Activated T-cell treated with anti-CD3 and anti-CD28 coated beads for 48 hours (primary cell): ENCODE measurements at places on chromosomes 3 and 15.

DNA sequence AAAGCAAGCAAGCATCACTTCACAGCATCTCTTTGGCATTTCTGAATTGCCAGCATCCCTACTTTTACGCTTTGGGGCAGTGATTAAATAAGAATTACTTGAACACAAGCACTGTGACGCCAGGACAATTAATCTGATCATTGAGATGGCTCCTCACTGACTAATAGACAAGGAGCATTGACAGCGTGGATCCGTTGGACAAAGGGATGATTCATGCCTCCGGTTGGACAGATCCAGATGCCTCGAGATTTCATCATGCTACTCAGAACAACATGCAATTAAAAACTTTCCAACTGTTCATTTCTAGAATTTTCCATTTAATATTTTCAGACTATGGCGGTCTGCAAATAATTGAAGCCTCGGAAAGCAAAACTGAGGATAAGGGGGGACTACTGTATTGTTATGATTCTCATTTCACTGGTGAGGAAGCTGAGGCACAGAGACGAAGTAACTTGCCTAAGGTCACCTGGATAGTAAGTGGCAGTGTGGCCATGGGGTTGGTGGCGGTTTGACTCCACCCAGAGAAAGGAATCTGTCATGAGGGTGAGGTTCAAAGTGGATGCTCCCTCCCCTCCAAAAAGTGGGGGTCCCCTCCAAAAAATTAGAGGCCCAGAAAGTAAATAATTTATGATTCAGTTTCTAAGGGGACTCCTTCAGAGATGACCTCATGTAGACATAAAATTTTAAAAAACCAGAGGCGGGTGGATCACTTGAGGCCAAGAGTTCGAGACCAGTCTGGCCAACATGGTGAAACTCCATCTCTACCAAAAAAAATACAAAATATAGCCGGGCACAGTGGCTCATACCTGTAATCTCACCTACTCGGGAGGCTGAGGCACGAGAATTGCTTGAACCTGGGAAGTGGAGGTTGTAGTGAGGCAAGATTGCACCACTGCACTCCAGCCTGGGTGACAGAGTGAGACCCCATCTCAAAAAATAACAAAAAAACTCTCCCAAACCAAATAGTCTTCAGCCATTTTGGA lies 12.3 kb upstream of the PGPEP1L start:
- no peak for DNase-seq

- DNase-seq = no peak
Observed at GRCh38 chr3:113985541-113985940, 37.7 kb downstream of the ZDHHC23 start.

DNA sequence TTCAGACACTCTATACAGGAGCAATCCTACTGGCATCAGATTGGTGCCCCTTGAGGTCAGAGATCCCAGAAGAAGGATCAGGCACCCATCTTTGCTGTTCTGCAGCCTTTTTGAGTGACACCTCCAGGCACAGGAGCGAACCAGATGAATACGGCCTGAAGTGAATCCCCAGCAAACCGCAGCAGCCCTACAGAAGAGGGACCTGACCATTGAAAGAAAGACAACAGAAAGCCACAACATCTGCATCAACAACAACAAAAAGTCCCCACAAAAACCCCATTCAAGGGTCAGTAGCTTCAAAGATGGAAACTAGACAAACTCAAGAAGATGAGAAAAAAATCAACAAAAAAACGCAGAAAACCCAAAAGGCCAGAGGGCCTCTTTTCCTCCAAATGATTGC lies 130.4 kb downstream of the PPM1L start:
- DNase-seq = no peak

DNA sequence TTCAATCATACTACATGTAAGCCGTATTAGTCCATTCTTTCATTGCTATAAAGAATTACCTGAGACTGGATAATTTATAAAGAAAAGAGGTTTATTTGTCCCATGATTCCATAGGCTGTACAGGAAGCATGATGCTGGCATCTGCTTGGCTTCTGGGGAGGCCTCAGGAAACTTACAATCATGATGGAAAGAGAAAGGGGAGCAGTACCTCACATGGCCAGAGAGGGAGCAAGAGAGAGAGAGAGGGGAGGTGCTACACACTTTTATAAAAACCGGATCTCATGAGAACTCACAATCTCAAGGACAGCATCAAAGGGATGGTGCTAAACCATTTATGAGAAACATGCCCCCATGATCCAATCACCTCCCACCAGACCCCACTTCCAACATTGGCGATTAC lies 14.3 kb upstream of the CLASP2 start:
- no peak for DNase-seq

DNA sequence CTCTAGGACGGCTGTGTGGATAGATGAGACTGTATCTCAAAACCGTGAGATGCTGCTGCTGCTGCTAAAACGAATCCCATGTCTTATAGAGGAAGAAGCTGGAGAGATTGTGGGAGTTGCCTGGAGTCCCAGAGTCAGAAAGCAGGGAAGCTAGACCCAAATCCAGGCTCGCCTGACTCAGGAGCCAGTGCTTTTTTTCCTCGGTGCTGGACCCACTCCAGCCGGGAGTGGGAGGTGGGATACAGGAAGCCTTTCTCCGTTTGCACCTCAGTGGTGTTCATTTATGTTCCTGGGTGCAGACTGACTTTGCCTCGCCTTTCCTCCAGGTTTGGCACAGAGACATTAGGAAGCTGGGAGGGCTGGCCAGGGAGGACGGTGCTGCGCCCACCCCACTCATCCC lies 150.9 kb upstream of the LINGO1 start:
- DNase-seq = no peak

- no peak for DNase-seq
Observed at GRCh38 chr3:126320517-126321293, 36.5 kb downstream of the KLF15 start.

DNA sequence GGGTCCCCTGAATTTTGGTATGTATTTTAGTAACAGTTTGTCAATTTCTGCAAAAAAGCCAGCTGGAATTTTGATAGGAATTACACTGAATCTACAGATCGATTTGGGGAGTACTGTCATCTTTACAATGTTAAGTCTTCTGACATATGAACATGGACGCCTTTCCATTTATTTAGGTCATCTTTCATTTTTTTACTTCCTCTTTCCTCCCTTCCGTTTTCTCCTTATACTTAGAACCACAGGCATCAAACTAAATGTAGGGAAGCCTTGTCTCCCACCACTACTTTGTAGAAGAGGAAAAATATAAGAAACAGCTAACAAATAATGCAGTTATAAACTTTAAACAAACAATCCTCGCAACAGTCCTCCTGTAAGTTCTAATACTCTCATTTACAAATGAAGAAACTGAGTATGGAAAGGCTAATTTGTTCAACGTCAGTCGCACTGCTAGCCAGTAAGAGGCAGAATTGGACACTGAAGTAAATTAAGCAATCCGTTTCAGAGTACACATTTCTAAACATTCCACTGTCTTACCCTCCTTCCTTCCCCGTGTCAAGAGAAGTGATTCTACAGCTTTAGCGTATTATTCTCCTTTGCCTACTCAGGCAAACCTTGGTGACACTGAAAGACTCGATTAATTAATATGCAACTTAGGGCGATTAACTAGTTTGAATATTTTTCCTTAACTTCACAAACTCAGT lies 25.6 kb downstream of the RHOA start:
- DNase-seq = no peak

DNA sequence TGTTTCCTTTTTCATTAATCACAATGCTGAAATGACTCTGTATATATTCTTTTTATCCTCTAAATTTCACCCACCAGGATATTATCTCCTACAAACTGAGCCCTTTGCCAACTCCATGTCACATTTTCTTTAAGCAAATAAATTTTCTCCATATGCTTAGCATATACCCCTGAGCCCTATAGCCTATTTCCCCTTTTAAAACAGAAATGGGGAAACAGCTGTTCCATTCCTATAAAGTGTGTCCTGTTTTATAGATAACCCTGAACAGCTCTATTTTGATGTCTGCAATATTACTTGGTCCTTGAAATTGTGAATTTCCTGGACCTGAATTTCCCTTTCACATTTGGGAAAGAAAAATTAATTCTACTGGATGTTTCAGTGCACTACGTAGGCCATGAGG lies 15.6 kb upstream of the FILIP1L start:
- no peak for DNase-seq

- peak; percentile 61 for DNase-seq
Observed at GRCh38 chr15:89167267-89168176, 53.9 kb downstream of the RLBP1 start.

GRCh38 chr15:77239882-77240608 lies 169.1 kb upstream of the TSPAN3 start:
- no peak for DNase-seq

DNA sequence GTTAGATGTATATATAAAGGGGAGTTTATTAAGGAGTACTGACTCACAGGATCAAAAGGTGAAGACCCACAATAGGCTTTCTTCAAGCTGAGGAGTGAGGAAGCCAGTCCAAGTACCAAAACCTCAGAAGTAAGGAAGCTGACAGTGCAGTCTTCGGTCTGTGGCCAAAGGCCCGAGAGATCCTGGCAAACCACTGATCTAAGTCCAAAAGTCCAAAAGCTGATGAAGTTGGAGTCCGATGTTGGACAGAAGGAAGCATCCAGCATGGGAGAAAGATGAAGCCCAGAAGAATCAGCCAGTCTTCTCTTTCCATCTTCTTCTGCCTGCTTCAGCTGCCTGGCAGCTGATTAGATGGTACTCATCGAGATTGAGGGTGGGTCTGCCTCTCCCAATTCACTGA lies 107.5 kb downstream of the BCHE start:
- DNase-seq = no peak

DNA sequence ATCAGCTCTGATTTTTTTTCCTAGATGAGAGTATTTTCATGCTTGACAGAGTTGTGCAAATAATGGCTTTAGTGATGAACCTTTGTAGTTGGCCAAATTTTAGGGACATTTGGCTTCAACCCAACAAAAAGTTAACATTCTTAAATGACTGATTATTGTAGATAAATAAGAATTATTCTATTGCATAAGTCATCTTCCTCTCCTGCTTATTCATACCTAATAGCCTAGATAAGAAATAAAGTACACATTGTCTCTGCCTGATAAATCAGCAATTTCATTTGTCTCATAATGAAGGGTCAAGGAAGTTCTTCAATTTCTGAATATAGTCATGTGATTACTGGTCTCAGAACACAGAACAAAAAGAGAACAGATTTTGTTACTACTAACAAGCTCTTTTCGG lies 428.9 kb upstream of the IL12A start:
- DNase-seq = no peak

GRCh38 chr3:96622878-96623277 lies 191.5 kb upstream of the EPHA6 start:
- no peak for DNase-seq

- no peak for DNase-seq
Observed at GRCh38 chr3:134810052-134810435, 15.0 kb downstream of the EPHB1 start.

DNA sequence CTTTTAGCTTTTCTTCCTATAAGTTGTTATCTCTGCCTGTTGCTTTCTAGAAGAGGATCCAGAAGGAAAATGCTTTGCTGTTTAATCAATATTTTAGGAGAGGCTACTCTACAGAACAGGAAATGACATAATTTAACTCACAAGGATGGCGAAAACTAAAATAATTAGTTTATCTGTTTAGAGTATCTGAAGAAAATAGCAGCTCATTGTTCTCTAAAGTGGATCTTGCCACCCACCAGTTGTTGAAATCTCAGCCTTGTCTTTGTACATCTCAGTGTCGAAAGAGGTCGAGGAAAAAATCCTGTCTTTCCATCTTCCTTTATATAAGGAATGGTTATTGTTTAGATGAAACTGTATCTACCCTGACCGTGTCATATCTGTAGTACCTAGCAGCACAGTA lies 126.6 kb downstream of the ZNF609 start:
- no peak for DNase-seq

- no peak for DNase-seq
Observed at GRCh38 chr3:56867671-56868070, 65.9 kb upstream of the ARHGEF3 start.

DNA sequence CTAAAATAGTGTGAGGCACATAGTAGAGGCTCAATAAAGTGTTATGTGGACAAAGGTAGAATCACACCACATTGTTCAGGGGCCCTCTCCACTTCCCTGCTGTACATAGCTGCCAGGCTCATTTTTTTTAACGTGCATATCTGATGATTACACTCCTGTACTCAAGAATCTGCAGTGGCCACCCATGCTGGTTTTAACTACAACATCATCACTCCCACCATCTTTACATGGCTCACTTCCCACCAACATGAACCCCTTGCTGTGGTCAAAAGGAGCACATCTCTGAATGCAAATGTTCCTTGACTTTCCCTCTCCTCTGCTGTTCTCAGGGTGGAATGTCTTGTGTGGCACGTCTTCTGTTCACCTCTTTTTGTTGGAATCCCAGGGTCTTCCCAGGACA lies 76.7 kb downstream of the FEM1B start:
- no peak for DNase-seq

DNA sequence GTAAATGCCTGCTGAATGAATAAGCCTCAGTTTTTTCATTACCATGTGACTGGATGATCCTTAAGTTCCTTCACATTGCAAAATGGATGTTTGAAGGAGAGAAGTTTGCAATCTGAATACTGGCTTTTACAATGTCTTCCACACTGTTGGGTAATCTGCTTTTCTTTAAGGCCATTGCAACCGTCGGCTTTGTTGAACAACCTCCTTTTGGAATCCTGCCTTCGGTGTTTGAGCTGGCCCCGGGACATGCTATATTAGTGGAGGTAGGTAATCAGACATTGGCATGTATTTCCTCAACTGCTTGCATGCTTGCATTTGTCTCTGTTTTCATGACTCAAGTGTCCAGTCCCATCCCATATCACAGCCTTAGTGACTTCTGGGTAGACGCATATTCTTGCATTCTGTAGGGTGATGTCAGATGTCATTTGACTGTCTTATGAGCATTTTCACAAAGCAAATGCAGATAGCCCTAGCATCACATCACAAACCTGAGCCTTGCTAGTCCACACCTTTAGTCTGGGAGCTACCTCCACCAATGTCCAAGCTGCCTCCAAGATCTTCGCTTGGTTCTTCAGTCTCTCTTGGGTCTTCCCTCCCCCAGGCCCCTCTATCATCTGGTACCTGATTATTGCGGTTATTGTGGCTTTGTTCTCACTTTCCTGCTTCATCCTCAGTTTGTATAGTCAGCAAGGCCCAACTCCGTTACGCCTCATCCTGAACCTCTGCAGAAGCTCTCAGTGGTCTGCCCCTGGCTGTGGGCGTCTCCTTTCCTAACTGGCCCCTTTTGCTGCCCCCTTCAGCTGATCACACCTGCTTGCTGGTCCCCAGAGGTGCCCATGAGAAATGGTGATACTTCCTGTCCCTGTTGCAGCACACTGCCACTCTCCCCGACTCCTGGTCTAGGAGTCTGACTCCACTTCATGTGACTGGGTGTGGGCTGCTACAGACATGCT lies 48.5 kb downstream of the ACAA1 start:
- no peak for DNase-seq

DNA sequence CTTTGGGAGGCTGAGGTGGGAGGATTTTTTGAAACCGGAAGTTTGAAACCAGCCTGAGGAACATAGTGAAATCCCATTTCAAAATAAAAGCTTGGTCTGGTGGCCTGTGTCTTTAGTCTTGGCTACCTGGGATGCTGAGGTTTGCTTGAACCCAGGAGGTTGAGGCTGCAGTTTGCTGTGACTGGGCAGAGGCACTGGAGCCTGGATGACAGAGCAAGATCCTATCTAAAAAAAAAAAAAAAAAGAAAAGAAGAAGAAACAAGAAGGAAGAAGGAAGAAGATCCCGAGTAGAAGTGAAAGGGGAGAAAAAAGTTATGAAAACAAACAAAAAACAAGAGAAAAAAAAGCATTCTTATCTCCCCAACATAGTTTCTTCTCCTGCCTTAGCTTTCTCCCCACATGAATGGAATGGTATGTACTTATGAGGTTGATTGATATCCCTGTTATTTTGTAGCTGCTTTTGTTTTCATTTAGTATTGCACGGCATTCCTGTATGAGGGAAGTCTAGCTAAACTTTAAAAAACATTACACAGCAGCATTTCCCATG lies 42.4 kb downstream of the TMEM40 start:
- no peak for DNase-seq

GRCh38 chr3:132079147-132079546 lies 44.3 kb upstream of the CPNE4 start:
- DNase-seq = no peak
